ENCODE measurements at places on chromosomes 12 and 14. TPM values are rescaled to one million over a fixed set of nuclear protein-coding genes. Genes with fewer than 3 reads are reported as not detected.

Gene GALNT9
- total RNA-seq: 23.1 TPM

Gene KRT75
- not detected for total RNA-seq

Gene LRP1-AS
- total RNA-seq: not detected

Gene C14orf132
- total RNA-seq: 91.6 TPM

Gene CREBL2
- 30.8 TPM for total RNA-seq

Gene OVCH1
- total RNA-seq: 1.6 TPM

Gene AQP2
- not detected for total RNA-seq

Gene LPAR5
- total RNA-seq: 0.82 TPM

Gene METAP2
- total RNA-seq: 42.0 TPM

Gene PLCZ1
- total RNA-seq: 0.82 TPM

Gene MUCL1
- total RNA-seq: not detected

Gene ERC1
- 92.5 TPM for total RNA-seq

Gene WDR89
- total RNA-seq: 23.5 TPM

Gene ACRBP
- 1.7 TPM for total RNA-seq

Gene SLC39A5
- total RNA-seq: 0.45 TPM

Gene AQP6
- total RNA-seq: 0.27 TPM

Gene BDKRB2
- total RNA-seq: 0.45 TPM

DNA sequence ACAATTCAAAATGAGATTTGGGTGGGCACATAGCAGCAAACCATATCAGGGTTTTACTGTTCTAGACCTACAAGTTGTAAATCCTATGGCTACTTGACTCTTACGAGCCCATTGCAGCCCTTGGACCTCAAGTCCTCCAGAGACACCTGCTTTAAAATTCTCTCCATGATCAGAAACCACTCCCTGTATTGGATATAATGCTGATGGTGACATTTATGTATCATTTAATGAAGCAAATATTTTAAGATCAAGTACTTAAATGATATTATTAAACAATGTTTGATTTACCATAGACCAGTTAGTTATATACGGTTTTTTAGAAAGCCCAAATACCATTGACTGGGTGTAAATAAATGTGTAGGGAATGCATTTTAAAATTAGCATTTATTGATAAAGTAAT, 24.2 kb downstream of the AMDHD1 start:
- DNase-seq: no peak

- DNase-seq: no peak
These were observed 18.7 kb downstream of the PTHLH start for GRCh38 chr12:27953817-27954216.

- DNase-seq: no peak
These were observed 116.2 kb upstream of the TMEM260 start for GRCh38 chr14:56463271-56463890.

DNA sequence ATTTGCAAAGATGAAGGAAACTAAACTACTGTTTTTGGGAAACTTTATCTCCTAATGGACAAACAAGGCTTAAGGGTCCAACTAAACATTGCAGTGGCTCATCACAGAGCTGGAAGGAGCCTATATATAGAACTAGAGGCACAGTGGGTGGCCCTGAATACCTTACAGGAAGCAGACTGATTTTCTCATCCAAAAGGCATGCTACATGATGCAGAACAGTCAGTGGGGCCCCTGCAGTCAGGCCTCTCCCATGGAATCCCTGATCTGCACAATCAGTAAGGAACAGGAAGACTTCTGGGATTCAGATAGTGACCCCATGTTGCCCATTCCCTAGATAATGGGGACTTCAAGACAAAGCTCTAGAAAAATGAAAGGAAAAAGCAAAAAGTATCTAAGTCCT, 1.9 kb upstream of the LLPH start:
- no peak for DNase-seq

DNA sequence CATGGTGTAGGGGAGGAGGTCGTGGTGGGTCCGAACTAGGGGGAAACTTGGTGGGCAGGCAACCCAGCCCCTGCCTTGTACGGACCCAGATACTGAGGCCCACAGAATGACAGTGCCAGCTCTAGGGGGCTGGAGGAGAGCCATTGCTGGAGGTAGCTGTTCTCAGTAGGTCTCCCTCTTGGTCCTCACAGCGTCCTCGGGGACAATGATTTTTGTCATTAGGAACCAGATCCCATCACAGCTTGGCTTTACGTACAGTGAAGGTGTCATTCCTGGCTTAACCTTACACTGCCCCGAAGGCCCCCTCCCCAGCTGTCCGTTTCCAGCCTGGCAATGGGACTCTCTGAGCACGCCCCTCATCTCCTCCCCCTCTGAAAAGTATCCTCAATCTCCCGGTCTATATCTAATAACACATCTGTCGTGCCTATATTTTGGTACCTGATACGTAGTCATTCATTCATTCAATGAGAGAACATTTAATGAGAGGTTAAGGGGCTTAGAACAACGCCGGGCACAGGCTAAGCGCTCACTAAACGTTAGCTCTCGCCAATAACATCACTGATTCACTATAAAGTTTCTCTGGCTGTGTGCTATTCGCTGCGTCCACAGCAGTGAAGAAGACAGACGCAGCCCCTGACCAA, 597 bp upstream of the DYNC1H1 start:
- no peak for DNase-seq

- no peak for DNase-seq
These were observed 143.8 kb downstream of the BCL11B start for GRCh38 chr14:99128185-99128584.

- DNase-seq: no peak
These were observed 831.5 kb downstream of the GALC start for GRCh38 chr14:87161502-87161901.

DNA sequence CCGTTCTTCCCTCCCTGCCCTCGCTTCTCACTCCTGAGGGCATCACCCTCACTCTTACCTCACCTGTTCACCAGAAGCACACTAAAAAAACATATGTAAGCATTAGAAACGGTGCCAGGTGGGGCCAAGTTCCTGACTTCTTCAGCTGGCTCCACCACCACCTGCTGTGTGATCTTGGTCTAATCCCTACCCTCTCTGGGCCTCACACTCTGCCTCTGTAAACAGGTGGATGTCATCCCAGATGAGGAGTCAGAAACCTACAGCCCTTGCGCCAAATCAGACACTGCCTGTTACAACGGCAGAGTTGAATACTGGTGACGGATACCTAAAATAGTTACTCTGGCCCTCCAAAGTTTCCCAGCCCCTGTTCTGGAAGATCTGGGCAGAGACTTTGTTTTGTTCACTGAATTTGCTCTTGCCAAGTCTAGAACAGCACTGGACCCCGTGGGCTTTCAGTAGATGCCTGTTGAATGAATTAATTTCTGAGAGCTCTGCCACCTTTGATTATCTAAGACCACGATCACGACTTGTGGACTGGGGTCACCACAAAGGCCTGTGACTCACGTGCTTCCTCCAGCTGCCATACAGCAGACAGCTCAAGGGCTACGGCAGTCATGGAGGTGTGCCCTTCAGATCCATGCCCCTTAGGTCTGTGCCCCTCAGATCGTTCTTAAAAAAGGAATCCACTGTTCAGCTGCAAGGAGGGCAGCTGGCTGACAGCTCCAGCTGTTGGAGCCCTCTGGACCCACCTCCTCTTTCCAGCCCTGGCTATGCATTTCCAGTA, 71.9 kb downstream of the GSC start:
- no peak for DNase-seq

DNA sequence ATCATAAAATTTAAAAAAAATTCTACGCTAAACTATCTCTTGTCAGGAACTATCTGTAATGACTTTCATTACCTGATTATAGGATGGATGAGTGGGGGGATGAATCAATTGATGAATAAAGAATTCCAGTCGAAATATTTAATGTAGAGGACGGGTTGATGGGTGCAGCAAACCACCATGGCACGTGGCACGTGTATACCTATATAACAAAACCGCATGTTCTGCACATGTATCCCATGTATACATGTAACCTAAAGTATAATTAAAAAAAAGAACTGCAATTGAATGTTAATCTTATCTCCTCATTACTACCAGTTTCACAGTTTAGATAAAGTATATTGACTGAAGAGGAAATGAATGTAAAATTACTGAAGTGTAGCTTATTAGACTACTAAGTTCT, 23.4 kb downstream of the LRRIQ1 start:
- DNase-seq: no peak

DNA sequence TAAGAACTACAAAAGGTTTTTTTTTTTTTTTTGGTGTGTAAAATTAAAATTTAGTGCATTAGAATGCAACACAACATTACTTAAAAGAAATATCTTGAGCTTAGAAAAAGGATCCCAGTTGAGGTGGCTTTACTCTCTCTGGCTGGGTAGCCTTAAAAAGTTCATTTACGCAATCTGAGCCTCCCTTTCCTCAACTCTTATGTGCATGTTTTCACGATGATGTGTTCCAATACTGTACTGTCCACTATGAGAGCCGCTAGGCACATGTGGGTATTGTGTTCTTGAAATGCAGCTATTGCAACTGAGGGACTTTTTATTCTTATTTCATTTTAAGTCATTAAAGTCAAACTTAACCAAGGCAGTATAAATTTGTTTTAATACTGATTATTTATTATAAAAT, 460.9 kb upstream of the SYT1 start:
- DNase-seq: no peak

DNA sequence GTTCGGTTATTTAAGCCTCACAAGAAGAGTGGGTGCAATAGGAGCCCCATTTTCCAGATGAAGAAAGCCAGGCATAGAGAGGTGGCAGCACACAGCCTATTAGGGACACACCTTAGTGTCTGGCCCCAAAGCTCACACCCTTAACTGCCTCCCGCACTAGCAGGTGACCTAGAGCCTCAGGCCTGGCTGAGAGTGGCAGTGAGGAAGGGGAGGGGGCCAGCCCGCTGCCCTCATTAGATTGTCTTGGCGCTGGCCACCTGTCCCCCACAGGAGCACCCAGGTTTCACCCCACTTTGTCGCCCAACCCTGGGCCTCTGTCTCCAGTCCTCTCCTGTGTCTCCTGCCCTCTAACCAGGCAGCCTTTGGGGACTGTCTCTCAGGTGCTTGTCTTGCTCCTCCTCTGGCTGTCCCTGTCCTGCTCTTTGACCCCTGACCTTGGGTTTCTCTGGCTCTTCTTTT, 18.5 kb upstream of the PGF start:
- no peak for DNase-seq

- DNase-seq: no peak
These were observed 4.1 kb upstream of the KIF26A start for GRCh38 chr14:104134061-104134965.

Measured in cerebellum (tissue), 4 donors.